Psoas muscle (tissue), 8 donors: ENCODE measurements at places on chromosomes 5 and 9.

GRCh38 chr9:15372455-15372854 is 50.2 kb upstream of the SNAPC3 start:
- H3K36me3 ChIP-seq, result no peaks in the 10 kb centered on the region
- DNase-seq, result no peak
- no peak overlapping the region for H3K27ac ChIP-seq

DNA sequence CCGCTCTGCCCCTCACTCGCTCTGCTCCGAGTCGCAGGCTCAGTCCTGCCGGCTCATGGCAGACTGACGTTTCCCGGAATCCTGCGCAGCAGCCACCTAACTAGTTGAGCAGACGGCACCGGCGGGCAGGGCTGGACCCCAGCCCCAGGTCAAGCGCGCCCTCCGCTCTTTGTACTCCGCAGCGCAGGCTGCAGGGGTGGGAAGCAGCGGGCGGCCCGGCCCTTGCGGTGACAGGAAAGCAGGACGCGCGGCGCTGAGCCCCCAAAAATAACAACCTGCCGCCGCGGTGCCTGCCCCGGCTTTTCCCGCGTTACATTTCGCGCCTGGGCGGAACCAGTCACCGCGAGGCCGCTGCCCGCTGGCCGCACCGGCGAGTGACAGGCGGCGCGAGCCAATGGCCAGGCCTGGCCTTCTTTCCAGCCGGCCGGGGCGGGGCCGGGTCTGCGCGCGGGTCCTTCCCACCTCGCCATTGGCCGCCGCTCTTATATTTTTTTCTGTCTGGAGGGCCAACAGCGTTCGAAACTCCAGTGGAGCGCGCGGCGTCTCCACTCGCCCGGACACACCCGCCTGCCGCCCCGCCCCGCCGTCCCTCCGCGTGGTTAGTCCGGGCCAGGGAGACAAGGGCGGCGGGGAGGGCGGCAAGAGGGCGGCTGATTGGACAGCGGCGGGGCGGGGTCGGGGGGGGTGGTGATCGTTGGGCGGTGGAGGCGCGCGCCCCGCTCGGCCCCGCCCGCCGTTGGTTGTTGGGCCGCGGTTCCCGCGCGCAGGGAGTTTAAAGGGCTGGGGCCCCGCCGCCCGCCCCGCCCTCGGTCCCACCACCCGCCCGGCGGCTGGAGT is at the start of gene ZNF367:
ZNF367 (minus strand) TSS at position 288 of the 837 bp plus-strand sequence. CDS start 338 bp downstream, outside the sequence.
- H3K27me3 ChIP-seq, result no peaks in the 10 kb centered on the region
- peaks cover 27% of the 10 kb centered on the region for H3K4me1 ChIP-seq
- no peaks in the 10 kb centered on the region for H3K36me3 ChIP-seq
- H3K27ac ChIP-seq, result peak within 1 kb of the TSS; percentile 95
- DNase-seq, result peak; percentile 99

DNA sequence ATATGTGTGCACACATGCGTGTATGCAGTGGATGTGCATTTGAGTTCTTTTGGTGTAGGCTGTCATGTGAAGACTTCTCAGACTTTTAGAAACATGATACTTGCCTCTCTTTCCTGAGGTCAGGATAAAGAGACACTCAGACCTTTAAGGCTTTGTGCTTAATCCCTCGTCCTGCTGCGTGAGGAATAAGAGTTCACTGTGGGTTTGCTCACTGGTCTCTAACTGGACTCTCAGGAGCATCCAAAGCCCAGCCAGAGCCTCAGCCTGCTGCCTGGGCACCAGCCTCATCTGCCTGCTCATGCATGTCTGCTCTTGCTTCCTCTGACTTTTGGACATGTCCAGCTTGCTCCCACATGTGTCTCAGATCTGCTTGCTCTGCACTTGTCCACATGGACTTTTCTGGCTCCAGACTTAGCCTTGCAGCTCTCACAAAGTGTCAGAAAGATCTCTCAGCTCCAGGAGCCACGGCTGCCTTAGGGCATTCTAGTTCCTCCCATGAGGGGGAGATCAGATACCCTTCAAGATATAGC is 65.1 kb upstream of the ZNF366 start:
- H3K4me3 ChIP-seq, result no peak overlapping the region
- H3K36me3 ChIP-seq, result no peaks in the 10 kb centered on the region
- no peaks in the 10 kb centered on the region for H3K27me3 ChIP-seq
- DNase-seq, result no peak

GRCh38 chr5:69032009-69032408 is 61.8 kb upstream of the SLC30A5 start:
- no peaks in the 10 kb centered on the region for H3K36me3 ChIP-seq
- DNase-seq, result no peak
- no peak overlapping the region for H3K27ac ChIP-seq

GRCh38 chr9:92463984-92464383 is 18.3 kb downstream of the ASPN start:
- peak overlapping the region; percentile 77 for H3K27ac ChIP-seq
- H3K27me3 ChIP-seq, result no peaks in the 10 kb centered on the region
- peaks cover 7% of the 10 kb centered on the region for H3K4me1 ChIP-seq
- no peaks in the 10 kb centered on the region for H3K36me3 ChIP-seq
- DNase-seq, result no peak

DNA sequence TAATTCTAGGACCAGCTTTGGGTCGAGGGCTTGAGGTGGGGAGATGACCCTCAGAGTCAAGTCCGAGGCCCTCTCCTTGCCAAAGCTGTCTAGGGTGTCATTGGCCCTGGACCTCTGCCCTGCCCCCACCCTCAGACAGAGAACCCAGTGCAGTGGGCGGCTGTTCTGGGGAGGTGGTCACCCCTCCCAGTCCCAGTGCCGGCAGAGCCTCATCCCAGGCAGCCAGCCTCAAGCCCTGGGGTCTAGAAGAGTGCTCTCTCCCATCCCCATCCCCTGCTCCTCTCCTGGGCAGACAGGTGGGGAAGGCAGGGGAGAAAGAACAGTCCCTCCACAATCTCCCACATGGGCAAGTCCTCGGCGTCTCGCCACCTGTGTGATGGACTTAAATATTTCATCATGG is 7.0 kb downstream of the NTNG2 start:
- peaks cover 7% of the 10 kb centered on the region for H3K4me1 ChIP-seq
- H3K27ac ChIP-seq, result no peak overlapping the region
- H3K27me3 ChIP-seq, result peaks cover 81% of the 10 kb centered on the region
- no peak for DNase-seq

GRCh38 chr9:114953959-114954358 is 23.6 kb upstream of the TNFSF8 start:
- H3K27ac ChIP-seq, result no peak overlapping the region
- H3K4me1 ChIP-seq, result no peaks in the 10 kb centered on the region
- H3K27me3 ChIP-seq, result no peaks in the 10 kb centered on the region
- no peak for DNase-seq
- H3K4me3 ChIP-seq, result no peak overlapping the region

DNA sequence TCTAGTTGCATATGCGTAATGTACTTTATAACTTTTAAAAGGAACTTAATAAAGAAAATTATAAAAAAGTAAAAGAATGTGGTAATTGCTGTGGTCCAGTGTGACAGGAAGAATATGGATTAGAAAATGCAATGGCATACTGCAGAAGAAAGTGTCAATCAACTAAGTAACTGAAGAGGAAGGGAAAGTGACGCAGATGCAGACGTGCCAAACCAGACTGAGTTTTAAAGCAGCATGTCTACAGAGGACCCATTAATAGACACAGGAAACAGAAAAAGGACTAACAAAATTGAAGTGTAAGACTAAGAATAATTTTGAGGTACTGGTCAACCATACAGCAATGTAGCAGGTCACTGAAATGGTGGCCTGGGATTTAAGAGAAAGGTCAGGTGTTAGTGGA is 73.3 kb downstream of the DPYSL3 start:
- H3K4me1 ChIP-seq, result peaks cover 9% of the 10 kb centered on the region
- H3K36me3 ChIP-seq, result no peaks in the 10 kb centered on the region
- DNase-seq, result no peak
- H3K27me3 ChIP-seq, result no peaks in the 10 kb centered on the region

GRCh38 chr5:14036514-14036913 is 92.0 kb upstream of the DNAH5 start:
- peaks cover 41% of the 10 kb centered on the region for H3K4me1 ChIP-seq
- no peaks in the 10 kb centered on the region for H3K27me3 ChIP-seq
- DNase-seq, result no peak
- H3K4me3 ChIP-seq, result peak overlapping the region; percentile 26
- H3K36me3 ChIP-seq, result no peaks in the 10 kb centered on the region

GRCh38 chr9:128323212-128323730 is 632 bp downstream of the COQ4 start:
- peak overlapping the region; percentile 76 for H3K4me3 ChIP-seq
- no peaks in the 10 kb centered on the region for H3K36me3 ChIP-seq
- peaks cover 20% of the 10 kb centered on the region for H3K4me1 ChIP-seq
- no peak for DNase-seq
- peak overlapping the region; percentile 88 for H3K27ac ChIP-seq

GRCh38 chr5:97874491-97874890 is 691.4 kb upstream of the RIOK2 start:
- no peak overlapping the region for H3K4me3 ChIP-seq
- no peaks in the 10 kb centered on the region for H3K4me1 ChIP-seq
- no peak for DNase-seq
- H3K36me3 ChIP-seq, result no peaks in the 10 kb centered on the region

GRCh38 chr5:140632366-140633020 is 482 bp downstream of the CD14 start:
- H3K27me3 ChIP-seq, result no peaks in the 10 kb centered on the region
- H3K27ac ChIP-seq, result peak overlapping the region; percentile 76
- peak overlapping the region; percentile 75 for H3K4me3 ChIP-seq
- no peaks in the 10 kb centered on the region for H3K36me3 ChIP-seq
- H3K4me1 ChIP-seq, result peaks cover 5% of the 10 kb centered on the region

DNA sequence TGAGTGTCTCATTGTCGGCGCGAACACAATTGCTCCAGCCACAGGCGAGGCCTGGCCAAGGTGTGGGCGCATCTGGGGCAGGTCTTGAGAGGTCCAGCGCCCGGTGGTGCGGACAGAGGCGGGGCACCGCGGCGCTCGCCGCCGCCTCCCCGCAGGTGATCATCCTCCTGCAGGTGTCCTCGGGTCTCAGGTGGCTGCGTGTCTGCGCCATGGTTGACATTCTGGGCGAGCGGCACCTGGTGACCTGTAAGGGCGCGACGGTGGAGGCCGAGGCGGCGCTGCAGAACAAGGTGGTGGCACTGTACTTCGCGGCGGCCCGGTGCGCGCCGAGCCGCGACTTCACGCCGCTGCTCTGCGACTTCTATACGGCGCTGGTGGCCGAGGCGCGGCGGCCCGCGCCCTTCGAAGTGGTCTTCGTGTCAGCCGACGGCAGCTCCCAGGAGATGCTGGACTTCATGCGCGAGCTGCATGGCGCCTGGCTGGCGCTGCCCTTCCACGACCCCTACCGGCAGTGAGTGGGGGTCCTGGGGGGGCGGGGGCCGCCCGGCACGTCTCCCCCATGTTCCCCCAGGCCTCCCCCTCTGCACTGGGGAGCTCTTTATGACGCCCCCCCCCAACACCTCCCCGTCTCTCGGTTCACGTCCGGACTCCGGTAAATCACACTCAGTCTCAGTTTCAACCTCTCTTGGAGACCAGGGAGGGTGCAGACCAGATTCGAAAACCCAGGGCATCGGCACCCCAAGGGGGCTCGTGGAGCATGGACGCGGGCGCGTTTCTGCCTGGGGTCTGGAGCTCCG is 446 bp downstream of the NXNL2 start:
- H3K4me1 ChIP-seq, result peaks cover 4% of the 10 kb centered on the region
- peak overlapping the region; percentile 54 for H3K4me3 ChIP-seq
- no peak overlapping the region for H3K27ac ChIP-seq
- DNase-seq, result no peak

GRCh38 chr9:15287309-15287708 is 19.7 kb downstream of the TTC39B start:
- H3K4me1 ChIP-seq, result no peaks in the 10 kb centered on the region
- DNase-seq, result no peak
- H3K27me3 ChIP-seq, result no peaks in the 10 kb centered on the region
- no peaks in the 10 kb centered on the region for H3K36me3 ChIP-seq

DNA sequence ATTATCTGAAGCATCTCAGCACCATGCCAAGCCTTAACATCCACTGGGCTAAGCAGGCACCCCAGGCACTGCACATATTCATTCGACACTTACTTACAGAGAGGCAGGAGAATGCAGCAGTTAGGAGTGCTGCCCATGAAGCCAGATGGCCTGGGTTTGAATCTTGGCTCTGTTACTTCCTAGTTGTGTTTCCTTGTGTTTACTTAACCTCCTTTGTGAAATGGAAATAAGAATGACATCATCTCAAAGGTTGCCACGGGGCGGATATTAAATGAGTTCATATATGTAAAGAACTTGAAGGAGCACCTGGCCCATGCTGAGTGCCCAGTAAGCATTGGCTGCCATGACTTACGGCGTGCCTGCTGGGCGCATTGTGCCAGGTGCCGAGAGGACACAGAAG is 565.2 kb downstream of the CDK5RAP2 start:
- DNase-seq, result no peak
- H3K27ac ChIP-seq, result no peak overlapping the region
- H3K4me3 ChIP-seq, result no peak overlapping the region
- H3K36me3 ChIP-seq, result no peaks in the 10 kb centered on the region

GRCh38 chr9:4306066-4306776 is 6.4 kb upstream of the GLIS3 start:
- no peaks in the 10 kb centered on the region for H3K36me3 ChIP-seq
- H3K27me3 ChIP-seq, result no peaks in the 10 kb centered on the region
- no peak overlapping the region for H3K4me3 ChIP-seq
- no peaks in the 10 kb centered on the region for H3K4me1 ChIP-seq

- H3K4me3 ChIP-seq, result no peak overlapping the region
- H3K27ac ChIP-seq, result no peak overlapping the region
- no peaks in the 10 kb centered on the region for H3K27me3 ChIP-seq
- H3K4me1 ChIP-seq, result peaks cover 29% of the 10 kb centered on the region
- no peaks in the 10 kb centered on the region for H3K36me3 ChIP-seq
Observed at GRCh38 chr5:115586525-115587146, 15.6 kb downstream of the TICAM2 start.

DNA sequence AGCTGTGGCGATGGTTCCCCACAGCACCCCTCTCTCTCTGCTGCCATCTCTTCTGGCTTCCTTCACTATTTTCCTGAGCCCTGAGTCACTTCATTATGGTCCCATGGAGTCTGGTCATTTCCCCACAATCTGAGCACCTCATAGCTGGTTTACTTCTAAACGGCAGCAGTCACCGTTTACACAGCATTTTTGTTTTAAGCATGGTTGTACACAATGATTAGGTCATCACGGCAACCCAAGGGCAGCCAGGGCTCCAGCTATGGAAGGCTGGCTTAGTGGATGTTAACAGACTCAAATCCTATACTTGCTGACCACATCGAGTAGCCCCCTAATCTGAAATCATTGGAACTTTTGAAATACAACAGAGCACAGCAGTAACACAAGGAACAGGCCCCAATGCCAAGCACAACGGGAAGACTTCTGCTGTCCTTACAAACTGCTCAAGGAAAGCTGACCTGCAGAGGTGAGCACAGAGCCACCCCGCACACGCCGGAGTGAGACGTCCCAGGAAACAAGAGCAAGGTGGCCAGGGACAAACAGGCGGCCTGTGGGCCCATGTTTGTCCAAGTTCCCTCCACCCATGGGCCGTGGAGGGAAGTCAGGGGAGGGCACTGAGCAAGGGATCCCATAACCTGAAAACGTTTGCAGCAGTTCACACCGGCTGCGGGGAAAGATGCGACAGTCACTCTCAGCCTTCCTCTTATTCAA is 22.9 kb downstream of the CAMSAP1 start:
- no peaks in the 10 kb centered on the region for H3K36me3 ChIP-seq
- no peak overlapping the region for H3K4me3 ChIP-seq
- H3K4me1 ChIP-seq, result peaks cover 55% of the 10 kb centered on the region
- H3K27ac ChIP-seq, result no peak overlapping the region
